Esophagus squamous epithelium (tissue), 5 donors: ENCODE measurements at places on chromosomes 4 and X.

GRCh38 chrX:106999002-106999975, 723 bp downstream of the MORC4 start:
- DNase-seq, result no peak

GRCh38 chr4:150849016-150849415, 166.1 kb downstream of the LRBA start:
- no peak for DNase-seq

GRCh38 chrX:103063191-103063845, 653 bp downstream of the BEX1 start:
- DNase-seq, result no peak

DNA sequence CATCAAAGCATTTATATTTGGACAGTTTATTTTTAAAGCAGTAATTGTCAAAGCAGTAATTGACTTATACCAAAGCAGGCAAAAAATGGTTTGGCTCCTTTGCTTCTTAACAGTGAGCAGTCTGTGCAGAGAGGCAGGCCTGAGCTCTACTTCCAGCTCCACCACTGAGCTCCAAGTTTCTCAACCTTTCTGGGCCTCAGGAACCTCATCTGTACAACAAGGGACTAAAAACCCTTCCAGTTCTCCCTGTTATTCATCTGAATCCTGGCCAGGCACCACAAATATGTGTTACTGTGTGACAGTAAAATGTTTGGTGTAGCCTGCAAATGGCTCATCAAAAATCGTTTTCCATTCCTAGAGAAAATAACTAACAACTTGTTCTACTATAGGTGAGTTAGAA, 88.7 kb upstream of the TTC29 start:
- no peak for DNase-seq

DNA sequence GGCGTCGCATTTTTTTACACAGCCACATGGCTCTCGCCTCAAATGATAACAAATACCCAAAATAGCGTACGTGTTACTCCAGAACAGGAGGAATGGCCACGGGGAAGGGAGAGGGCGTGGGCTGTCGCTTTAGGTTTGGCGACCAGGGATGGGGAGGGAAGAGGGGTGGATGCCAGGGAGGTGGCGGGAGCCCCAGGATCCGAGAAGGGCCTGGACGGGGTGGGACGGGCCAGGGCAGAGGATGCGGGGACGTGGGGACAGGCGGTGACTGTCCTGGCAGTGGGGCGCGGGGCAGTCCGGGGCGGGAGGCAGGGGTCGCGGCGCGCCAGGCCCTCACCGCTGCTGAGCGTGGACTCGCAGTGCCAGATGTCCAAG, 631 bp downstream of the TMEM47 start:
- DNase-seq, result no peak

GRCh38 chrX:36266155-36266554, 346.6 kb downstream of the CFAP47 start:
- DNase-seq, result no peak

- DNase-seq, result no peak
Observed at GRCh38 chr4:168059251-168059650, 33.1 kb upstream of the ANXA10 start.

- no peak for DNase-seq
Observed at GRCh38 chr4:47071901-47072341, 40.6 kb downstream of the GABRB1 start.

GRCh38 chr4:159049780-159050375, 53.0 kb upstream of the RAPGEF2 start:
- no peak for DNase-seq

DNA sequence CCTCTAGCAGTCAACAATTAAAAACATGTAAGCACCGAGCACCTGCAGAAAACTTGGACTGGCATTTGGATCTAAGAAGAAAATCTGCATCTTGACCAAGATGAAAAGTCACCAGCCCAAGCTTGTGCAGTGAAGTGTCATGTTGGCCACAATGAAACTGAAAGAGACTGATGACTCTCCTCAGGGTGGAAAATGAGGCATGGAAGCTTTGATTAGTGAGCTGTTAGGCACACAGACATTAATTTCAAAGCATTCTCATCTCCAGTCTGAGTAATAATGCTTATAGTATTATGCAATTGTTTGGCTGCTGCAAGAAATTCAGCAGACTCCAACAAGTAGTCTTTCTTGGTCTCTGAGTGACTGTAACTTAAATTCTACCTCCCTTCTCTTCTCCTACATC, 150.1 kb downstream of the AR start:
- DNase-seq, result no peak

DNA sequence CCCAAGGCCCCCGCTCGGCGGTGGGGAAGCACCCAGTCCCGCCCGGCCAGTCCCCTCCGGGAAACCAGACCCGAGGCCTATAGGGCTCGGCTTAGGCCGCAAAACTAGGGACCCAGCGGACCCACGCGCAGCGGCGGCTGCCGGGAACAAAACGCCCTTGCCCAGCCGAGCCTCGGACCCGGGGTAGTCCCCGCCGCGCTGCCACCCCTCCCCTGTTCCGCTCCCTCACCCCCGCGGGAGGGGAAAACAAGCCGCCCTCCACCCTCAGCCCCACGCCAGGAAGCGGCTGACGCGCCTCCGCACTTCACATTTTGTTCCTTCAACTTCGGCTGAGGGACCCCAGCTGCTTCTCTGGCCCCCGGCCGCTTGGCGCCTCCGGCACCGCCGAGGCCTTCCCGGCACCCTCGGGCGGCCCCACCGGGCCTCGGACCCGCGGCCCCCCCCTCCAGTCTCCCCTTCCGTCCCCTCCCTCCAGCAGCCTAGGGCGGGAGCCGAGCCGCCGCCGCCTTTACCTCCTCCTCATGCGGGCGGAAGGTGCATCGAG, 694 bp downstream of the PDS5A start:
- DNase-seq, result no peak

DNA sequence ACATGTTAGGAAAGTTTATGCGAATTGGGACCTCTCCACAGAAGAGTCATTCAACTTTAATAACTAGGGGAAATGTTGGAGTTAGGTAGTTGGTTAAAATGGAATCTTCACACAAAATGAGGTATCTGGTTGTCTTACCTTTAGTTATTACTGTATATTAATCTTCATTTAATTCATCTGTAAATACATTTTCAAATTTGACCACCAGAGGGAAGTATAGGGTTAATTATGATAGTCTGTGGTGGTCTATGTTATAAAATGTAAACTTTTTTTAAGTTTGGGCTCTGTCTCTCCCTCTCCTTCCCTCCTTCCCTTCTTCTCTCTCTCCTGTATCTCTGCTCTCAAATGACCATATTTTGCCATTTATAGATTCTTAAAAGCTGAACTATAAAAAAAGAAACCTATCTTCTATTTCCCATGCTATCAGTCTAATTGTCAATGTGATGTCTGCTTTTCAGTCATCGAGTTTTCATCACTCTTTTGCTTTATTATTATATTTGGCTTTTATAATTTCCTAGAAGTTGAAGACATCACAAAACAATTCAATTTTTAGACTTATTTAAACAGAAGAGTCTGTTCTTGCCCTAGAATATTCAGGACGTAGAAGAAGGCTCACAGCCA, 49.8 kb downstream of the TMEM144 start:
- no peak for DNase-seq
